ENCODE measurements at places on chromosomes 11 and 22.

- no peak for DNase-seq
Measured at GRCh38 chr11:81705283-81705682, 1028.4 kb downstream of the FAM181B start.

DNA sequence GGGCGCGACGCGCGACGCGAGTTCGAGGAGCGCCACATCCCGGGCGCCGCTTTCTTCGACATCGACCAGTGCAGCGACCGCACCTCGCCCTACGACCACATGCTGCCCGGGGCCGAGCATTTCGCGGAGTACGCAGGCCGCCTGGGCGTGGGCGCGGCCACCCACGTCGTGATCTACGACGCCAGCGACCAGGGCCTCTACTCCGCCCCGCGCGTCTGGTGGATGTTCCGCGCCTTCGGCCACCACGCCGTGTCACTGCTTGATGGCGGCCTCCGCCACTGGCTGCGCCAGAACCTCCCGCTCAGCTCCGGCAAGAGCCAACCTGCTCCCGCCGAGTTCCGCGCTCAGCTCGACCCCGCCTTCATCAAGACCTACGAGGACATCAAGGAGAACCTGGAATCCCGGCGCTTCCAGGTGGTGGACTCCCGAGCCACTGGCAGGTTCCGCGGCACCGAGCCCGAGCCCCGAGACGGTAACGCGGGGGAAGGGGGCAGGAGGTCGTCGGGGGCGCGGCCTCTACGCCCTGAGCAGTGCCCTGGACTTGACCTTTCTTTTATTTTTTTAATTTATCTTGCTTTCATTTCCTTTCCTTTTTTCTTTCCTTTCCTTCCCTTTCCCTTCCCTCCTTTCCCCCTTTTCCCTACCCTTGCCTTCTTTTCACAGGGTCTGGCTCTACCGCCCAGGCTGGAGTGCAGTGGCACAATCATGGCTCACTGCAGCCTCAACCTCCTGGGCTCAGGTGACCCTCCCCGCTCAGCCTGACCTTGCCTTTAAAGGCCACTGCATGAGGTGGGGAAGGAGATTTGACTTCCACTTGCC, 5.0 kb downstream of the MPST start:
- DNase-seq: no peak

DNA sequence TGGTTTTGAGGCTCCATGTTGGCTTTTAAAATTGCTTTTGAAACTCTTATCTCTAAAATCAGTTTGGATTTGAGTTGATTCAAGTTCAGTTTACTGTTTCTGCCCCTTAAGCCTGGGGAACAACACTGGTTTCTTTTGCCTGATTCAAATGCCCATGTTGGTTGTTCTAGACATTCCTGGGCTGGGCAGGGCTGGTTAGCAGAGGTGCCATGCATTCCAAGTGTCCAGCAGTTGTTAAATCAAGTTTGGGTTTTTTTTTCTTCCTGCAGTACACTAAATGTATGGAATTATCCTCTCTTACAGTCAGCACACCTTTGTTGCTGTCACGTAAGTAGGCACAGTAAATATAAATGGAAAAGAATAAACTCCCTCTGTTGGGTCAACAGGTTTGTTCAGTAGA, 67.2 kb upstream of the MTMR2 start:
- peak; percentile 33 for DNase-seq

DNA sequence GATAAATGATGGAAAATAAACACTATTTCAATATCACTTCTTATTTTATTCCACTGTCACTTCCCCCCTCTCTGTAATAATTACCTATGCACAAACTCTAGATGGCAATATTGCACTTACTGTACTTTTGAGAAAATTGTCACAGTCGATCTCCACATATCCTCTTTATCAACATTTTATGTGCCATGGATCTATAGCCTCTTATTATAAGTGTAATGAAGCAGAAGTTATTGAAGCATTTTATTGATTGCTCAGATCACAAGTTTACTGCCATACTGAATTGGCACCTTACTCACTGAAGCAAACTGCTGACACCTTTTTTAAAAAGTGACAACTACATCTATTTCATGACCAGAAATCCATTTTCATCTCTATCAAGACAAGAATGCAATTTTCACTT, 133.4 kb downstream of the DCDC1 start:
- DNase-seq: peak; percentile 10

- no peak for DNase-seq
Measured at GRCh38 chr11:43834286-43834685, 46.3 kb upstream of the ALKBH3 start.

DNA sequence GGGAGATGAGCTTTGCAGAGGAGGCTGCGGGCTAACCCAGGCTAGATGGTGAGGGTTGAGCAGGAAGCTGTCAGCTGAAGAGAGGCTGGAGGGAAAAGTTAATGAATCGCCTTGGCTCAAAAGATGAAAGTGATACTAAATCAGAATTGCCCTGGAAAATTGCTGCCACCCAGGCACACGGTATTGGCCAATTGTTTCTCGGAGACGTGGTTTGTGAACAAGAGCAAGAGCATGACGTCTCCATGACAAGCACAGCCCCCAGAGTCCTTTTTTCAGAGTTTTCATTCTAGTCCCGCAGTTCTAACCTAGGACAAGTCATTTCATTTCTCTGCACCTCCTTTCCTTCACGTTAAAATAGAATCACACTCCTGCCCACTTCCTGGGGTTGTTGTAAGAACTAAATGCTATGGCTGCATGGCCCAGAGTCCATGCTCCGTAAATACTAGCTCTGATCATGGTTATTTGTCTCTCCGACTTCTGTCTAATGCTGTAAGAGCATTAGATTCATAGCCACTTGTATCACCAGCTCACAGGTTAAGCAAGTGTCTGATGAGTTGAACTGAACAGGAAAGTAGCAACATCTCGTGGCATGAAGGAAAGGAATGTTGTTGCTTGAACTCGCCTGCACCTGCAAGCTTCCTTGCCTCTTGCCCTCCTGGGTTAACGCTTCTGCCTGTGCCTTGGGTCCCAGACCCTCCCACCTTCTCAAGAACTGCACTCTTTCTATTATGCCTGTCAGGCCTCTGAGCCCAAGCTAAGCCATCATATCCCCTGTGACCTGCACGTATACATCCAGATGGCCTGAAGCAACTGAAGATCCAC, 33.8 kb upstream of the NUP50 start:
- DNase-seq: no peak

DNA sequence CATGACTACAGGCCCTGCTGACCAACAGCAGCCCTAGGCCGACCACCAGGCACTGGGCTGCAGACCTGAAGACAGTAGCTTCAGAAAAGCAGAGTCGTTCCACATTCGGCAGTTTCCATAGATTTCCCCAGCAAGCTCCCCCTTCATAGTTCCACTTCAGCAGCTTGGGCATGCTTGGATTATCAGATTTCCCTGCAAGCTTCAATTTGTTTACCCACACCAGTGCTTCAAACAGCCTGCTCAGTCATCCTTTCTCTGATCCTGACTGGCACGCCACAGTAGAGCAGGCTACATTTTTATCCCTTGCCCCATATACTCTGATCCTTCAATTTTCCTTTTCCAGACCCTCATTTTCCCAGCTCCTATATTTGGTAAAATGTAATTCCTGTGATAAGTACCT, 51.1 kb upstream of the CFAP300 start:
- DNase-seq: no peak

GRCh38 chr22:43262990-43263644, 76.2 kb upstream of the TTLL12 start:
- DNase-seq: no peak

- DNase-seq: peak; percentile 26
Measured at GRCh38 chr11:128763224-128763623, 69.4 kb downstream of the FLI1 start.

- DNase-seq: peak; percentile 46
Measured at GRCh38 chr11:76314741-76315090, 66.2 kb downstream of the THAP12 start.

- no peak for DNase-seq
Measured at GRCh38 chr22:43532301-43533155, 120.7 kb downstream of the MPPED1 start.

DNA sequence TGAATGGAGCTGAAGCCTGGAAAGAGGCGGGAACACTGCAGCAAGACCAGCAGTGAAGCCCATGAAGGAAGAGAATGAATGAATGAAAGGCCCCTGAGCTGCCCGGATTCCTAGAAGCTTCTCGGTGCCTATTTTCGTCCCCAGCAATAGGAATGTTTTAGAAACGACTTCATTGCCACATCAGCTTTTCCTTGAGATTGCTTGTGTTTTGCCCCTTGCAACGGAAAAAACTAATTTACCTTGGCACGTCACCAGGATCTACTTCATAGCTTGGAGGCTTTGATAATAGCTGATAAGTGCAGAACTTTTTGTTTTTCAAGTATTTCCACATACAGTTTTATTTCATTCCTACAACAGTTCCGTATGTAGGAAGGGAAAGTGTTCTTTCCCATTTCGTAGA, 248.9 kb upstream of the NARS2 start:
- no peak for DNase-seq

DNA sequence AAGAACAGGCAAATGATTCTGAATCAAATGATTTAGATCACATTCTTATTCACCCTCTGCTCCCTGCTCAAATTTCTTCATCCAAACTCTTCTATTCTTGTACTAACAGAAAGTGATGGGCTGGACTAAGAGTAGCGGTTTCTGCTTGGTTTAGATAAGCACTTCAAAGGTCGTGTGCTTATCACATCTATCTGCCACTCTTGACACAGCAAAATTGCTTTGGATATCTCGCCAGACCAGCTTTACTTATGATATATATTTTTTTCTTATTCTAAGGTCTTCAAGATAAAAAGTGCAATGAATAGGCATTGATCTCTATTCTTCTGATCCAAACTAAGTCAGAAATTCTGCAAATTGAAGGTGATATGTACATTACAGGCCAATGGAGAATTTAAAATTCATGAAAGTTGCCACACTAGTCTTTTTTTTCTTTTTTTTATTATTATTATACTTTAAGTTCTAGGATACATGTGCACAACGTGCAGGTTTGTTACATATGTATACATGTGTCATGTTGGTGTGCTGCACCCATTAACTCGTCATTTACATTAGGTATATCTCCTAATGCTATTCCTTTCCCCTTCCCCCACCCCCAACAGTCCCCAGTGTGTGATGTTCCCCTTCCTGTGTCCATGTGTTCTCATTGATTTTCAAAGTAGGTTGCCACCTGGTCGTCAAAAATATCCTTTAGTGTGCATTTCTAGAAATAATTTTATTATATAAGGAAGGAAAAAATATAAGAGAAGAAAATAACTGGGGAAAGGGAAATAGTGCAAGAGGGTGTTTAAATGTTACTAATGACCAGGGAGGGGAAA, 1941.0 kb upstream of the RAG2 start:
- DNase-seq: no peak

DNA sequence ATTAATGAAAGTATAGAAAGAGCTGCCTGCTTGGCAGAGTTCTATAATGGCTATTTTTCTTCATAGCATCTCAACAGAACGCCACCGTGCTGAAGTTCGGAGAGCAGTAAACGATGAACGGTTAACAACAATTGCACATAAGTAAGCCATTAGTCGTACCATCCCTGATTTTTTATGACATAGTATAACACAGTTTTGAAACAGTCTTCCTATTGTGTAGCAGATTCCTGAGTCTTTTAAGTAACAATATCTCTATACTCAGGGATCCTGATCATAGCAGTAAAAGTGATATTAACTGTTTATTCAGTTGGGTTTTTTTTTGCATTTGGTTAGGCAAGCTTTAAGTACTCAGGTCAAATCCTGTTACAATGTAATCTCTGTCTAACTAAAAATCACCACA, 8.4 kb downstream of the EMSY start:
- DNase-seq: no peak

GRCh38 chr22:22799561-22799960, 88.1 kb upstream of the IGLL5 start:
- DNase-seq: no peak

DNA sequence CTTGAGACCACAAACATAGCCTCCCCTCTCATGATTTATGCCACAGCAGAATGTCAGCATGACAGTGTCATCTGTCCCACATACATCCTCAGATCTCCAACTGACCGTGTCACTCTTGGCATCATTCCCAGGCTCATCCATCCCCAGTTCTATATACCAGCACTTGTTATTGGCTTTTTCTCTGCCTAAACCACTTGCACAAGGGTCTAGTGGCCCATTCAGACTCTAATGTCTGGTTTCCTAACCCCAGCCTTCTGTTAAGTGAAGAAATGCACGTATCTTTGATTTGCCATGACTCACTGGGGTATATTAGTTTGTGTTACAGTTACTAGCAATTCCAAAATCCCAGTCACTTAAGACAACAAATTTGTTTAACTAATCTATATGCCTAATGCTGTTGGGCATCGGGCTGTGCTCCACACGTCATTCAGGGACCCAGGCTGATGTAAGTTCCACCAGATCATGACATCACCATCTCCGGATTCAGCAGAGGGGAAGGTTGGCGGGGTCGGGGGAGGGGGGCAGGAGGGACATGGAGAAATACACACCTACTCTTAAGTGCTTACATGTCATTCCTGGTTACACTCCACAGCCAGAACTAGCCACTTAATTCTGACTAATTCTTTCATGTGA, 517.4 kb downstream of the BUD13 start:
- no peak for DNase-seq

GRCh38 chr11:32960553-32961164, 55.0 kb upstream of the DEPDC7 start:
- peak; percentile 67 for DNase-seq

- DNase-seq: no peak
Measured at GRCh38 chr11:120124355-120124754, 13.6 kb downstream of the TRIM29 start.

- no peak for DNase-seq
Measured at GRCh38 chr11:116460156-116460920, 312.4 kb downstream of the BUD13 start.

GRCh38 chr22:29193021-29193420, 12.7 kb upstream of the EMID1 start:
- DNase-seq: no peak

DNA sequence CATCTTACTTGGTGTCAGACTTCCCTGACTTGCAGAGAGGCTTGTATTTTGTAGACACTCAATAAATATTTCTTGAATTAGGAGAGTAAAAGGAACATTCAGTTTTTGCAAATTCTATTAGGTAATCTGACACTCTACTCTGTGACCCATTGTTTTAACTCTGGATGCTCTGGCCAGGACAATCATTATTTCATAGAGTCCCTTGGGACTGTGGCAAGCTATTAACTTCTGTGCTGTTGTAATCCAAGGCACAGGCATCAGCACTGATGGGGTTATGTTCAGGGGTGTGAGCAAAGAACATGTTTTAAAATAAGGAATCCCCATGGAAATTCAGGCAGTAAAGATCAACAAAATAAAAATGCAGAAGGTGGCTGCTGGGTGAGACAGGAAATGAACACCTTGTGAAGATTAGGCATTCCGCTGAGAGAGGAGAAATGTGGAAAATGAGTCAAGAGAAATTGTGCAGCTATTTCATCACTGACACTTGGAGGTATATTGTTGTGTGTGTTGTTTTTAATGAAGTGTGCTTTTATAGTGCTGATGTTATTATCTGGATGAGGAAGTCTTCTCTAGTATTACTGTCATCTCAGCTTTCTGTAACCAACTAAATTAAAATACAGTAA, 175.2 kb downstream of the WNT11 start:
- DNase-seq: peak; percentile 45
